HCT116 (cell line): ENCODE measurements at places on chromosomes 5 and 9. TPM values are rescaled to one million over a fixed set of nuclear protein-coding genes. Genes with fewer than 3 reads are reported as not detected.

Gene IFNA2
- not detected for total RNA-seq

Gene HRH2
- 0.12 TPM for total RNA-seq

Gene ZNF300
- total RNA-seq: 0.05 TPM

Gene LCNL1
- total RNA-seq: 0.44 TPM

Gene PSIP1
- total RNA-seq: 99.1 TPM

Gene OSMR
- total RNA-seq: 46.0 TPM

Gene CDO1
- total RNA-seq: 0.17 TPM

Gene FOXD4L3
- total RNA-seq: 0.25 TPM

Gene SLC6A18
- total RNA-seq: not detected

Gene ST8SIA4
- total RNA-seq: not detected

Gene PLEKHG4B
- total RNA-seq: 0.02 TPM

Gene SLC36A3
- not detected for total RNA-seq

Gene WDR70
- 31.1 TPM for total RNA-seq

Gene WDR38
- not detected for total RNA-seq

Gene ABO
- total RNA-seq: 1.2 TPM

Gene FOXD4L4
- total RNA-seq: 0.52 TPM

Gene PGM5
- total RNA-seq: 0.15 TPM

Gene ANKRD31
- total RNA-seq: 0.30 TPM

Gene GARIN3
- total RNA-seq: not detected
